ENCODE measurements at places on chromosomes 6 and 20. TPM values are rescaled to one million over a fixed set of nuclear protein-coding genes. Genes with fewer than 3 reads are reported as not detected.
A peak's percentile ranks its signal among the peaks of the same experiment; 100 is the strongest.

DNA sequence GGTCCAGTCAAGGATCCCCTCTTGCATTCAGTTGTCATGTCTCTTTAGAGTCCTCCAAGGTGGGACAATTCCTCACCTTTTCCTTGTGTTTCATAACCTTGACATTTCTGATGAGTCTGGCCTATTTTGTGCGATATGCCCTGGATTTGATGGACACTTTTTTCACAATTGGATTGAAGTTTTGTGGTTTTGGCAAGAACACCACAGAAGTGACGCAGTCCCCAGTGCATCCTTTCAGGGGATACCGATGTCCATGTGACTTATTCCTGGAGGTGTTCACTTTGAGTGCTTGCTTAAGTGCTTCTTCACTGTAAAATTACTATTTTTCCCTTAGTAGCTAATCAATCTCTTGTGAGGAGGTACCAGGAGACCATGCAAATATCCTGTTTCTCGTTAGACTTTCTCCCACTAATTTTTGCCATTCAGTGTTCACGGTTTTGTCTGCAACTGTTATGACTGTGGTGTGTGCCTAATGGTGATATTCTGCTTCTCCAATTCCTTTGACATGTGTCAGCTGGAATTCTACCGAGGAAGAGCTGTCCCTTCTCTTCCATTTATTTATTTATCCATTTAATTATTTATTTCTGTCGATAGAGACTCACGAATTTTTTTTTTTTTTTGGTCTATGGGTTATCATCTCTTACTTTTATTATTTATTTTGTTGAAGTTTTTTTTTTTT is 30.8 kb downstream of the BPIFB4 start:
- no peak for DNase-seq

GRCh38 chr6:33677143-33677660 is 34.3 kb downstream of the UQCC2 start:
- no peak for DNase-seq

TPBG gene
- 7.7 TPM for total RNA-seq

- DNase-seq = no peak
These were observed 110.9 kb downstream of the CDC5L start for GRCh38 chr6:44498436-44498835.

- no peak for DNase-seq
These were observed 2.4 kb downstream of the EDEM2 start for GRCh38 chr20:35144694-35145093.

TTLL9 gene
- total RNA-seq = not detected

- DNase-seq = no peak
These were observed 9.9 kb upstream of the PI16 start for GRCh38 chr6:36944650-36945049.

GRCh38 chr20:57548177-57549058 is 12.5 kb upstream of the PCK1 start:
- DNase-seq = no peak

DNA sequence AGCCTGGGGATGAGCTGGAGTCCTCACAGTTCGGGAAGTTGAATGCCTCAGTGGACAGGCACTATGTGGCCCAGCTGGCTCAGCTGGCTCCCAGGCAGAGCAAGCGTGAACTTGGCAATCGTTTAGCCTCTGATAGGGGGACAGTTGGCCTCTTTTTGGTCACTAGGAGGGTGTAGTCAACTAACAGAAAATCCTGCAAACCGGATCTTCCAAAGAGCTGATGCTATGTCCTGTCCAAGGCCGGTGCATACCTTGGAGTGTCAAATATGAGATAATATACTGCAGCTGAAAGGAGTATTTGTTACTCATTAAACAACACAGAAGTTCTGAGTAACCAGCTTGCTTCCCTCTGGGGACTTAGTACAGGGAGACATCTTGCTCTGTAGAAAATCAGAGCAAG is 126.2 kb upstream of the EXOC2 start:
- no peak for DNase-seq

GRCh38 chr6:39819676-39820075 is 27.5 kb downstream of the DAAM2 start:
- peak; percentile 21 for DNase-seq
